ENCODE measurements at places on chromosomes 5 and 9.

- DNase-seq: no peak
These were observed 7.2 kb downstream of the PDLIM4 start for GRCh38 chr5:132264546-132265335.

DNA sequence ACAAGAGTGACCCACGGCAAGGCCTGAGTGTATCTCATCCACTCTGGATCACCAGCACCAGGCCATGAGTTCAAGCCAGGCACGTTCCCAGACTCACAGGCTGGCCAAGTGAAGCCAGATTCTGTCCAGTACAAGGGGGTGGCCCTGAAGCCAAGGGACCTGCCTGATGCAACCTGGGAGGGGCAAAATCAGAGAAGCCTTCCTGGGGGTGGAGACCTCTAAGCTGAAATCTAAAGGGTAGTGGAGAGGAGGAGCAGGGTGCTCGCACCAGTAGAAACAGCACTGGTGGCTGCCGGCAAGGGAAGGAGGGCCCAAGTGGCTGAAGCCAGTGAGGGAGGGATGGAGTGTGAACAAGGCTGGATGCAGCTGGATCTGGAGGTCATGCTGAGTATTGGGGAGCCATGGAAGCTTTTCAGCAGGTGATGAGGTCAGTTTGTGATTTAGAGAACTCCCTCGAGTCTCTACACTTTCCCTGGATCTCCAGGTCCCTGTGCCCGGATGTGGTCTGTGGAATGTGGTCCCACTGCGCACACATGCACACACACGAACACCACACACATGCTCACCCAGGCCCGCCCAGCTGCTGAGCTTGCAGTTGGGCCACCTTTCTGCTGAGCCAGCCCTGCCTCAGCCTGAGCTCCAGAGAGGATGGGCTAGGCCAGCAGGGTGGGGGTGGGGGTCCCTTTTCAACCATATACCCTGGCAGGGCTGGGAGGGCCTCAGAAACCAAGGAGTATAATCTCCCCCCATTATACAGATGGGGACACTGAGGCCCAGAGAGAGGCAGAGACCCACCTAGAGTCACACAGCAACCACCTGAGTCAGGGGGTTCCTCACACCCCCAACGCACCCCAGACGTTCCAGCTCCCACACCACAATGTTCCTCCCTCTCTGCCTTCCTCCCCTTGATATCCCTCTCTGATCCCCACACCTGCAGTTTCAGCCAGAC, 1.6 kb downstream of the PIP5KL1 start:
- no peak for DNase-seq

DNA sequence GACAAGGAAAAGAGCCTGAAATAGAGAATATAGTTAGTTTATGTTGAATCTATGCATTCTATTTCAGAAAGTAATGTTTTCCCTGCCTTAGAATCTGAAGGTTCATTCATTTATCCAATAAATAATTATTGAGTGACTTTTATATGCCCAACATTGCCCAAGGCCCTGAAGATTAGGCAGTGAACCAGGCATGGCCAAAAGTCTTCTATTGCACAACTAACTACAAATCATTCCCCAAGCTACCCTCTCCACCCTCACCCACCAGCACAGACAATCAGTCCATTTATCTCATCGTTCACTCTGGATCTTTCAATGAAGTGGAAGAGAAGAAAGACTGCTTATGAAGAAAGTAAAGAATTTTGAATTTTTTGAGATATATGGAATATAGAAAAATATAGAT, 268.4 kb downstream of the PLK2 start:
- no peak for DNase-seq

GRCh38 chr5:37665889-37666288, 174.0 kb downstream of the GDNF start:
- DNase-seq: no peak

DNA sequence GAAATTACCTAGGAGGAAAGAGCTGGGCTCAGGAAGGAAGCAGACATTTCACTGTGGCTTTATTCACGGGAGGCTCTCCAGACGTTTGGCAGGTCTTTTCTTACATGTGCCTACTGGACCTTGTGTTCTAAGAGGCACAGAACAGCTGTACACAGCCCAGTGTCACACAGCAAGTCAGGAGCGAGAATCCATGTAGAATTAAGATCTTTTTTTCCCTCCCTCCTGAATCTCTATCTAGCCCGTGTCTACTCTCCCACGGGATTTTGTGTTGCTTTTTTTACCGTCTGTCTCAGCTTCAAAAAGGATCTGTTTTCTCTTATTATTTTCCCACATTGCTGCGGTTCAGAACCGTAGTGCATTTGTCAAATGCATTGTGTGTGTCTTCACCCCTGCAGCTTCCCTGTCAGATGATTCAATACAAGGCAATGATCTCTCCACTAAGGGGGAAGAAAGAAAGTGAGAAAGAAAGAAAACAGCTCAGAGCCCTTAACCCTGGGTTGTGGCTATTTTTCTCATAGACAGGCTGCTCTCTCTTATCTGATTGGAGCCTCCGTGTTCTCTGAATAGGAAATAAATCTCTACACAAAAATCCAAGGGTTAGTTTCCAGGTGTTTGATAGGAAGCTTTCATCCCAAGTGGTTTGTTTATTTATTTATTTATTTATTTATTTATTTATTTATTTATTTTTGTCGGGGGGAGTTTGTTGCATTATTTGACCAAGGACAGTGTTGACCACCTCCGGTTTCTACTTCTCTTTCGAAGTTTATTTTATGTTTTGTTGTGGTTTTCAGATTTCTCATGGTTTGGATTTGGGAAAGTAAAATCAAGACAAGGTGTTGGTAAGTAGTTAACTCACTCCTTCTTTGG, 191.0 kb downstream of the NTRK2 start:
- no peak for DNase-seq

All from stimulated activated CD4-positive, alpha-beta T cell treated with anti-CD3 and anti-CD28 coated beads, Interleukin-1b, Interleukin-23, amount 100 ng/mL, for 1 hour (primary cell).